ENCODE measurements at places on chromosomes 2 and 18. TPM values are rescaled to one million over a fixed set of nuclear protein-coding genes. Genes with fewer than 3 reads are reported as not detected.

GRCh38 chr2:241868661-241869081, 858 bp upstream of the RTP5 start:
- no peak for DNase-seq

DNA sequence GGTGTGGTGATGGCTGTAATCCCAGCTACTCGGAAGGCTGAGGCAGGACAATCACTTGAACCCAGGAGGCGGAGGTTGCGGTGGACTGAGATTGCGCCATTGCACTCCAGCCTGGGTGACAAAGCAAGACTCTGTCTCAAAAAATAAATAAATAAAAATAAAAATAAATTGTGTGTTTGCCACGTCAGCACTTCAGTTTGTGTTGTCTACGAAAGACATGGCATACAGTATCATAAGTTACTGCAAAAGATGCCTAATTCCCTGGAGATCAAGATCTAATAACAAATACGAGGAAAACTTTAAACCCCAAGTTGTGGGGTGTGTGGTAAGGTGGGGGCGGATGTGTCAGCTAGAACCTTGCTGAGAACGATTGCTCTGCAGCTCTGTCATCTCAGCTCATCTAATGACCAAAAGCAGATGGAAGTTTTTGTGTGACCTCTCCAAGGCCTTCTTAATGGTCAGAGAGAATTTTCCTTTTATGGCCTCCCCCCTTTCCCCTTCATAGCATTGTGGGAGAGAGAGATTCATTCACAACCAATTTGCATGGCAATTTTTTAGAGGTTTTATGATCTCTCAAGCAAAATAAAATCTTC, 11.3 kb downstream of the NPAS2 start:
- DNase-seq = no peak

GRCh38 chr2:67872481-67872880, 190.3 kb downstream of the C1D start:
- DNase-seq = no peak

DNA sequence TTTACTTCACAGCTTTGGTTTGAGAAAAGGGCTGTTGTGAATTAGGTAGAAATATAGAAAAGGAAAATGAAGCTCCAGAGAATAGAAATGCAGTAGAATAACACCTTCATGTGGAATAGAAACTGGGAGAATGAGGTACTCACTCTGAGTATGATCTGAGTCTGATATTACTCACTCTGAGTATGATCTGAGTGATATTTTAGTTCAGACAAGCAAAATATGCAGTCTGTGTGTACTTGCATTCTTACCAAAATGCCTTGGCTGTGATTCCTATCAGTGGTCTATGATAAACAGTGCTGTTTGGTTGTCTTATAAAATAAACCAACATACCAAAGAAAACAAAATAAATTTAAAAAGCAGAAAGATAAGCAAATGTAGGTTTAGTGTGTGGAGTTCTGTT, 487.6 kb downstream of the THSD7B start:
- DNase-seq = no peak

DNA sequence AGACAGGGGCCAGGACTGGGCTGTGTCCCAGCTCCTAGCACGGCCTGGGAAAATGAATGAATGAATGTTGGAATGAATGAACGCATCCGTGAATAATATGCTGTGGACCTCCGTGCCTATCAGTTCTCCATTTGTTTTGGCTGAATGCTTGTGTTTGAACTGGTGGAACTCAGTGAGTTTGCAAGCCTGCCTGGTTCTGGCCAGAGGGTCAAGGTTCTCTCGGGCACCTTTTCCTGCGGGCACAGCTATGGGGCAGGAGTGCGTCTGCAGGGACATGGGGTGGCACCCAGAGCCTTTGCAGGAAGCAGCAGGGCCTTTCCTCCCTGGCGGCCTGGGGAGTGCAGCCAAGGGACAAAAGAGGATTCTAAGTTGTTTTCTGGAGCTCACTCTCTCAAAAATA, 17.6 kb upstream of the PDIA6 start:
- no peak for DNase-seq

Gene PDE1A
- 24.0 TPM for polyA plus RNA-seq

Gene PKDCC
- polyA plus RNA-seq = 363 TPM

GRCh38 chr18:21054252-21054821, 57.3 kb downstream of the ROCK1 start:
- no peak for DNase-seq
